ENCODE measurements at places on chromosomes 1 and 21. TPM values are rescaled to one million over a fixed set of nuclear protein-coding genes. Genes with fewer than 3 reads are reported as not detected.

DNA sequence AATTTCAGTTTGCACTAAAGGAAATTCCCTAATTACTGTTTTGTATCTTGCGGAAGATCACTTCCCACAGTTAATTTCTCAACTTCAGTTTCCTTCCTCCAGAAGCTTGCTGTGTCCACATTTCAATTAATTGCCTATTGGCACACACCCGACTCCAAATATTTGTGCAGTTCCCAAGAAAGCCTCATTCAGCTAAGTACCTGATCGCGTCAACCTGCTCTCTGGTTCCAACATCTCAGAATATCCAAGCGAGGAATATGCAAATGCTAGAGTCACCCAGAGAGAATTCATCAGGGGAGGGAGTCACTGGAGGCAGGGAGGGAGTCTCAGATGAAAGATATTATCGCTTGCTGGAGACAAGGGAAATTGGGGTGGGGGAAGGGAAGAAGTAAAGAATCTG, 351.3 kb downstream of the RRAGC start:
- no peak for DNase-seq

GRCh38 chr21:46636181-46636512, 673 bp downstream of the PRMT2 start:
- DNase-seq, result no peak

The PWP2 gene
- 0.70 TPM for total RNA-seq

The UBE2U gene
- not detected for total RNA-seq

- no peak for DNase-seq
These were observed 11.1 kb downstream of the KRTAP19-1 start for GRCh38 chr21:30468900-30469714.

DNA sequence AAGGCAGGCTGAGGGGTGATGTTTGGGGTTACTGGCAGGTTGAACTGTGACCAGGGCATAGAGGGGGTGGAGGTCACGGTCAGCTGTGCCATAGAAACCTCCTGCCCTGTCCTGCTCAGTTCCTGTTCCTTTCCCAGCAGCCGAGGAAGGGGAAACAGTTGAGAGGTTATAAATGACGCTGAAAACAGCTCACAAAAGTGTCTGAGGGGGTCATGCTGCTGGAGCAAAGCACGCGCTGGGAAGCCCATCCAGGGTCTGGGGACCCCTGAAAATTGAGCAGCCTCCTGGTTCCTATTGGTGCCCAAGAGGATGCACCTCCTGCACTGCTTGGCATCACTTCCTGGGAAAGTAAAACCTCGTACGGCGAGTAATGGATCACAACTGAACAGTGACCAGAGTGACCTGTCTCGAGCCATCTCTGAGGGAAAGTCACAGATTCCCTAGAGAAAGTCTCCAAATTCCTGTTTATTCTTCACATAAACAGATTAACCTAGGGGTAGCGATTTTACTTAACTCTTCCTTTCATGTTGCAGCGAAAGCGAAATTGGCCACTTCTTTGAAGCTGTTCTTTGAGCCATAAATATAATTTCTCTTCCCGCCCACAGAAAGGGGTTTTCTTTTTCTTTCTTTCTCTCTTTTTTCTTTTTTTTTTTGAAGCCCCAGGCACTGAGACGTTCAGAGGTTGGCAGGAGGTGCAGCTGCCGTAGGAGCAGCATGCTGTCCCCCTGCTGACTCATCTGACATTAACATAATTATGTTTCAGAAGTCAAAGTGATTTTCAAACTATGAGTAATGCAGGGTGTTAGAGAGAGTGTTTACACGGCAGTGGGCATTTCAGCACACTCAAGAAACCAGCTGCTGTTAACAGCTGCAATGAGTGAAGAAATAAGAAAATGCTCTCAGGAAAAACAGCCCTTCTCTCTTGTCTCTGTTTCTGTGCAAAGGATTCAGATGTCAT, 41.8 kb upstream of the ATF3 start:
- peak; percentile 23 for DNase-seq

The RIPPLY3 gene
- not detected for total RNA-seq

- DNase-seq, result no peak
These were observed 463.9 kb downstream of the OMA1 start for GRCh38 chr1:58082596-58082995.

DNA sequence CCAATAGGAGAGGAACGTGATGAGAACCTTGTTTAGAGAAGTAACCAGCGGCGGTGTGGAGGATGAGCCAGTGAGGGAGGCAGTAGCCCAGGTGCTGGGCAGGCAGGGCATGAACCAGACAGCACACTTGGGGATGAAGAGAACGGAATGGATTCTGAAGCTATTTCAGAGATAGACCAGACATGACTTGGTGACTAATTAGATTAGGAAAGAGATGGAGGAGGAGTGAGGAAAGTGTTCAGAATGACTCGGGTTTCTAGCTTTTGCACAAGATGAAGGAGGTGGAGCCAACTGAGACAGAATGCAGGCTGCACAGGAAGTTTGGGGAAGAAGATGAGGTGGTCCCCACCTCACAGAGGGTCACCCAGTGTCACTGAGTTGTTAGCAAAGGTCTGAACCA, 5.1 kb downstream of the PEF1 start:
- no peak for DNase-seq

DNA sequence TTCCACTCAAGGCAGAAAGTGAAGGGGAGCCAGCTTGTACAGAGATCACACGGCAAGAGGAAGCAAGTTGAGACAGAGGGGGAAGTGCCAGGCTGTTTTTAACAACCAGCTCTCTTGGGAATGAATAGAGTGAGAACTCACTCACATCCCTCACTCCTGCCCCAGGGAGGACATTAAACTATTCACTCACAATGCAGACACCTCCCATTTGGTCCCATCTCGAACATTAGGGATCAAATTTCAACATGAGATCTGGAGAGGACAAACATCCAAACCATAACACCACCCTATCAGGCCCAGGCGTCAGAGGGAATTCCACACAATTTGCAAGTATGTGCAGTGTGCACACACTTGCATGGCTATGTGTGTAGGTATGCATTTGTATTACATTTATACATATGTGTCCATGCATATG, 62.7 kb downstream of the DMAP1 start:
- no peak for DNase-seq

GRCh38 chr1:205141236-205142101, 19.7 kb upstream of the RBBP5 start:
- DNase-seq, result peak; percentile 53

DNA sequence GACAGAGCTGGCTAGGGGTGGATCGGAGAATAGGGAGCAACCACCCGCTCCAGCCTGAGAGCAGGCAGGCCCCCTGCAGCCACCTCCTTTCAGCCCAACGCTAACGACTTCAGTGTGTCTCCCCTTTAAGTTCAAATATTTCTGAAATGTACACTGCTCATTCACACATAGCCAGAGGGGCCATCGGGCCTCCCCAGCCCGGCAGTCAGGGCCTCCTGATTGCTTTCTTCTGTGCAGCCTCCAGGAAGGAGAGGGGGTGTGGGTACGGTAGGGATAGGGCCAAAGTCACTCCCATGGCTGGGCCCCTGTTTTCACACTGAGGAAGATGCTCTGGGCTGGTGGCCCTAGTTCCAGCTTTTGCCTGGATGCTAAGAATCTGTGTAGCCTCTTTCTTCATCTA, 64.8 kb downstream of the EPHB2 start:
- no peak for DNase-seq

GRCh38 chr21:33800753-33801423, 114.7 kb downstream of the ATP5PO start:
- no peak for DNase-seq

DNA sequence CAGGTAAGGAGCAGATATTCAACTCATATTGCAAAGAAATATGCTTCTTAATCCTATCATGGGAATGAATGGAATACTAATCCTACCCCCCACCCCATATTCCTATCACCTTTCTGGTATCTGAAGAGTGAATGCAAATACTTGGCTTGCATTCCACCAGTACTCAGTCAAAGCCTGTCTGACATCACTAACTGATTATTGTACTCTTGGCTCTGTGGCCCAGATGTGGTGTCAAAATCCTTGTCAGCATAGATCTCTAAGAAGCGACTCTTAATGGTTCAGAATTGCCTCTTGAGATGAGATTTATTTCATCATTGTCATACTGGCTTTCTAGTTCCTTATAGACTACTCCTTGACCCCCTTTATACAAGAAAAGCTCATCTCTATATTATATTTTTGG, 604.6 kb downstream of the ADGRL2 start:
- DNase-seq, result no peak

- DNase-seq, result no peak
These were observed 28.7 kb downstream of the TMEM69 start for GRCh38 chr1:45716700-45717099.

GRCh38 chr1:25462732-25463131, 32.0 kb downstream of the MACO1 start:
- no peak for DNase-seq

The GBP7 gene
- not detected for total RNA-seq

DNA sequence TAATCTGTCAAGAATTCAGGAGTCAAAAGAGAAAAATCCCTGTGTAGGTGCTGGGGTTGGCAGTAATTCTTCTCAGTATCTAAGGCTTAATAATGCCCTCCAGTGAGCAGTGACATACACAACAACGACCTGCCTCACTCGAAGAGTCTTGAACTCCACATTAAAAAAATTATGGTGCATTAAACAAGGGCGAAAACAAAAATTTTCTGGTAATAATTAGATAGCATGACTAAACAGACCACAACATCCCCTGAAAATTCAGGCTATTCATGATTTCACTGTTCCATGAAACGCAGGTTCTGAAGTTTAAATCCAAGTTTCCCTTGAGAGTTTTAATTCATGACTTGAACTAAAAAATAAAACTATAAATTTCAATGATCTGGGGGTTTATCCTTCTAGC, 5.1 kb downstream of the SRSF4 start:
- DNase-seq, result no peak

DNA sequence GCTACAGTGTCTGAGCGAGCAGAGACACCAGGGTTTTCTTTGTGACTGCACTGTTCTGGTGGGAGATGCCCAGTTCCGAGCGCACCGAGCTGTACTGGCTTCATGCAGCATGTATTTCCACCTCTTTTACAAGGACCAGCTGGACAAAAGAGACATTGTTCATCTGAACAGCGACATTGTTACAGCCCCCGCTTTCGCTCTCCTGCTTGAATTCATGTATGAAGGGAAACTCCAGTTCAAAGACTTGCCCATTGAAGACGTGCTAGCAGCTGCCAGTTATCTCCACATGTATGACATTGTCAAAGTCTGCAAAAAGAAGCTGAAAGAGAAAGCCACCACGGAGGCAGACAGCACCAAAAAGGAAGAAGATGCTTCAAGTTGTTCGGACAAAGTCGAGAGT, 2.7 kb downstream of the ZBTB18 start:
- no peak for DNase-seq

Measured in heart left ventricle (tissue), 16 donors.